ENCODE measurements at places on chromosomes 1 and 21.

GRCh38 chr1:53521924-53522552, 62.8 kb downstream of the DMRTB1 start:
- DNase-seq: no peak

DNA sequence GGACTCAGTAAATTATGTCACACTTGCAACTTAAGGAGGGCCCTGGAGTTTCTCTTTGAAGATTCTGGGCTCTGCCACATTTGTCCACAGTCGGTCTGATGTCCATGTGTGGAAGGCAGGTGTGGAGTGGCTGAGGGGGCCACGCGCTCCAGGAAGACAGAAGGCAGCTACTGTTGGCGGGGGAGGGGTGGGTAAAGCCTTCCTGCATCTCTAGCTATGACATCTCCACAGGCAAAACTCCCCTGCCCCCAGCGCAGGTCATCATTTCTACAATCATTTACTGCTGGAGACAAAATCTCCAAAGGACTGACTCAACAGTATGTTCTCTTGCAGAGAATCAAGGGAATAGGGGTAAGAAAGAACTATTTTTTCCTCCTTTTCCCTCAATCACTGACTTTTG, 11.4 kb upstream of the TSPEAR start:
- no peak for DNase-seq

DNA sequence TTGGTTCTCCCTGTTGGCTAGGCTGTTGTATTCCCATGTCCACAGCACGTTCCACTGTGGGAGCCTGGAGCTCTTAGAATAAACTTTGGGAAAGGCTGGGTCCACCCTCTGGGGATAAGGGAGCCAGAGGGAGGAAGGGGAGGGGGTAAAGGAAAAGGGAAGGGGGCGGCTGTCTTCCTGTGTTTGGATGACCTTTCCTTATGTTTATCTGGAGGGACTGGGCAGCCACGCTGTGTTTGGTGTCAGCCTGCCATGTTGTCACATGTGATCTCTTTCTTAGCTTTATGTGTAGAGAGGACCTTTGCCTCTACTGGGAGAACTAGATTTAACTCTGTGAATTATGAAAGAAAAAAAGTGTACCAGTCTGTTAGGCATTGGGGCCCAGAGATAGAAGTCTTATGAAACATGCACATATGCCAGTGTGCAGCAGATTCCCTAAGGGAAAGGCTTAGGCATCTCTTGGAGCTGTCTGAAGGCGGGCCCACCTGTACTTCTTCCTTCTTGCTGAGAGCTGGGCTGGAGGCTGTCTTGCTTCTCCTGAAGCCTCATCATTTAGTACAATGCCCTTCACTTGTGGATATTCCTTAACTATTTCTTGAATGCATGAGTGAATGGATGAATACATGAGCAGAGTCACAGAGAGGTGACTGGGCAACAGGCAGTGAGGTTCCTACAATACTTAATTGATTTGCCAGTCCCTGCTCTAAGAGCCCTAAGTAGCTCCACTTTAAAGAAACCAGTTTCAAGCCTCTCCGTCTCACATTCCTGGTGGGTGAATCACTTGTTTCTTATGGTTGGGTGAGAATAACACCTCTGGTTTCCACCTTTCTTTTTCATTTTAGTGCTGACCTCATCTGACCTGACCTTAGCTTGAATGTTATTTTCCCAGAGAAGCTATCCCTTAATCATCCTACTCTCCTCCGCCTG, 62.5 kb upstream of the ARHGAP29 start:
- DNase-seq: no peak

DNA sequence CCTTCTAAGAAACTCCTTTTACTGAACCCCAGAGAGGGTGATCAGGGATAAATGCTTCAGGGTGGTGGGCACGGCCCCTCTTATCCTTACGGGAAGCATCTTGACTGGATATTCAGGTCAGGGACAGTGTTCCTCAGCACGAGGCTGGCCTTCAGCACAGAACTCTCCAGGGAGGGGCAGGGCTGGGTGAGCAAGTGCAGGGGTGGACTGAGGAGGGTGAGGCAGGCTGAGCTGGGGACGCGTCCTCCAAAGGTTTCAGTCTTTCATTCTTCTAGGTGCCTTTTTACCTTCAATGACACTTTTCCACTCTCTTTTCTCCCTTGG, 52.3 kb downstream of the RASSF5 start:
- no peak for DNase-seq

DNA sequence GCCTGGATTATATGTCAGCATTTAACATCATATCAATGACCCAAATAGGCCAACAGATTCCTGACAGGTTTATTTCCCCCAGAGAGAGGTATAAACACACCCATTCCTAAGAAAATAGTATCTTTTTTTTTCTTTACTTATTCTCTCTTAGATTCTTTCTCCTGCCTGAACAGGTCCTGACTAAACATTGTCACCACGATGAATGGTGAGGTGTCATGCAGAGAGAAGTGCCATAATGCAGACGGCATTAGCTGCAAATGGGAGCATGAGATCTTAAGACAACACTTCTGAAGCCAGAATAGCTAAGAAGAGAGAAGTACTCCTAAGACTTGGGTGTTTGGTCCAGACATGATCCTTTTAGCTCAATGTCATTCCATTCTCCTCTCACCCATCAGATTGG, 131.3 kb downstream of the ZNF648 start:
- no peak for DNase-seq

DNA sequence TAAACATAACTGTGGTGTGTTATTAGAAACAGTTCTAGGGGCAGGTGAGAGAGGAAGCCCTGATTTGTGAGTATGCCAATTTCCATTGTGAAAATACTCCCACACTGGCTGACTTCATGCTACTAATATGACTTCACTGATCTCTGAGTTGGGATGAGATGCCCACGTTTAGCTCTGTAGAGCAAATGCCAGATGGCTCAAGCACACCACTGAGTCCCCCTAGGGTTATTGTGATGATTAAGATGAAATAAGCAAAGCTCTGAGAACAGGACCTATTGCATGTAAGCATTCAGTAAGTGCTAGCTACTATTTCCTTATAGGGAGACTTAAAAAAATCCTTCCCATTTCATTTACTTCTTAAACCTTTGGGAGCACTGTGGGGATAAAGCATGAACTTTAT, 117.6 kb downstream of the CENPF start:
- no peak for DNase-seq

- DNase-seq: no peak
Measured at GRCh38 chr1:15148004-15148403, 5.5 kb upstream of the TMEM51 start.

DNA sequence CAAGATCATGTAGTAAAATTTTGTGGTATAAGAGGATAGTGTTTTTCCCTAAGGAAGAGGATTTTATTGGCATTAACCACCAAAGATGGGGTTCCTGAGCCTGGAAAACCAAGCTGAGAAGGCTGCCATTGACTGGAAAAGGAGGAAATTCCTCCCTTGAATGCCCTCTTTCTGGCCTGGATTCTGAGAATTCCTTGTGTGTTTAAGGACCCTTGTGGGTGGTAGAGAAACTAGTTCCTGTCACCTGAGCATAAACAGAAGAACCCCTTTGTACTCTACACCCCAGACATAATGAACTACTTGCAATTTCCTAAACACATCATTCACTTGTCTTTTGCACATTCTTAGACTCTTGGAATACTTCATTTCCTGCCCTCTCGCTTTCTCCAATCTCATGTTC, 33.1 kb upstream of the CEP350 start:
- no peak for DNase-seq

All from Ammon's horn (tissue), 1 donor.